ENCODE measurements at places on chromosomes 5 and 9.

DNA sequence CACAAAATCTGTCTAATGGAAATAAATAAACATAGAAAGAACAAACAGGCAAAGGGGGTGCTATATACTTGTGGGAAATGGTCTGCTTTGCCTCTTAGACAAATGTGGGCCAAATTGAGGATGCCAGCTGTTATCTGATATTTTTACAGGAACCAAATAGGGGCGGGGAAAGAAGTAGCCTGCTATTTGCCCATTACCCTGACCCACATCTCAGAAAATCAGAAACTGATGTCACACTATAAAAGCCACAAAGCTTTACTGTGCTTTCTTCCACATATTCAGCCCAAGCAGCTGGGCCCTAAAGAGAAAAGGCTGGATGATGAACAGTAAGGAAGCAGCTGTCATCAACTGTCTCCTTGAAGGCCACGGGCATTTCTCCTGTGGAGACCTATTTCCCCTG lies 97.3 kb downstream of the ELAVL2 start:
- no peak for DNase-seq

GRCh38 chr9:9914174-9914573 lies 698.6 kb downstream of the PTPRD start:
- DNase-seq: no peak

- no peak for DNase-seq
Observed at GRCh38 chr9:114224247-114224610, 68.9 kb downstream of the COL27A1 start.

DNA sequence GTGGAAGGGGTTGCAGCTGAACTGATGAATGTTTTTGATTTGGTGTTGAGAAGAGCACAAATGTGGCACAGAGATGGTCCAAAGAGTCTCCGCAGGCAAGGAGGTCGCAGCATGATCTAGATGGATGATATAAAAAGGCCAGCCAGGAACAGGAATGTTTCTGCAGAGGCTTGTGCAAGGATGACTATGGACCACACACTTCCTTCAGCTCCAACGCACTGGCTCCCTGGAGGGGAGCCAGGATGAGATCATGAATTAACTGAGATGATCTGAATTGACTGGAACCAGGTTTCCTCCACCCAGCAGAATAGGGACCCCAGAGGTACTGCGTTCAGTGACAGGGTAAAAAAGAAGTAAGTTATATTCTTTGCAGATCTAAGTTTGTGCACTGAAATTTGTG lies 89.0 kb downstream of the ARSB start:
- DNase-seq: no peak

- DNase-seq: no peak
Observed at GRCh38 chr9:111108946-111109345, 70.7 kb upstream of the LPAR1 start.

DNA sequence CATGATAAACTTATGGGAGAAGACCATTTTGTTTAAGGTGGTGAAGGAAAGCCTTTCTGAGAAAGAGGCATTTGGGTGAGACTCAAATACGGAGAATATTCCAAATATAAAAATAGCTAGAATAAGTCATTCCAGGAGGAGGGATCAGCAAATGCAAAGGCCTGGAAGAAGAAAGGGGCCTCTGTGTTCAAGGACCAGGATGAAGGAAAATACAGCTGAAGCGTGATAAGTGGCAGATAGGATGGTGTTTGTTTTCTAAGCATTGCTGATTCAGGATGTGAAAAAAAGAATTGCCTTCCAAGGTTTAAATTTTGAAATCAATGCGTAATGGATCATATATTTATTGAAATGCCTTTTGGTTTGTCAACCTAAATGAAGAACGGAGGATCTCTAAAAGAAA lies 59.4 kb upstream of the CAST start:
- no peak for DNase-seq

GRCh38 chr5:173290477-173291131 lies 37.6 kb downstream of the STC2 start:
- DNase-seq: no peak

GRCh38 chr9:15137658-15138356 lies 169.2 kb downstream of the TTC39B start:
- no peak for DNase-seq

- DNase-seq: no peak
Observed at GRCh38 chr9:38621434-38622287, 1.3 kb upstream of the ANKRD18A start.

GRCh38 chr5:149381986-149382338 lies 2.9 kb upstream of the IL17B start:
- DNase-seq: peak; percentile 66

- no peak for DNase-seq
Observed at GRCh38 chr5:76958991-76959767, 6.3 kb downstream of the CRHBP start.

GRCh38 chr9:96616817-96617438 lies 2.7 kb downstream of the CDC14B start:
- DNase-seq: no peak

GRCh38 chr5:119578937-119579336 lies 50.4 kb upstream of the FAM170A start:
- DNase-seq: no peak

DNA sequence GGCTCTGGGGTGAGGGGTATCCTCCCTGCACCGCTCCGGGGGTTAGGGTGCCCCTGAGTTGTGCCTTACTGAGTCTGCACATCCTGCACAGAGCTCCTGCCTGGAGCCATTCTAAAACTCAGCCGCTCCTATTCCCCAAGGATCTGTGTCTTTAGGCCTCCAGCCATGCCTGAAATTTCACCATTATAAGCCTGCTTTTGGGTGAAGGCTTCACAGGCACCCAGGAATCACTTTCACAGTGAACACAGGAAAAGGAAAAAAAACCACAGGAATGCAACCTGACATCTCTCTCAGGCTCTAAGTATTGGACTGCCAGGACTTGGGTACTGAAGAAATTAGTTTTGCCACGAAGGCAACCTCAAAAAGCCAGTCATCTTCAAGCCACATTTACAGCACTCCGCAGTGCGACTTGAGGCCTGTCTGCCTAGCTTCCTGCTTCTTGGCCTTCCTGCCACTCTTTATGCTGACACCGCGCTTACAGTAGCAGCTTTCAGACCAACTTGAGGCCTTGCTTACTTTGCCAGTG lies 30.9 kb downstream of the GALNT10 start:
- DNase-seq: no peak

- DNase-seq: no peak
Observed at GRCh38 chr5:157543825-157544622, 31.6 kb downstream of the ADAM19 start.

All from spinal cord (tissue), 10 donors.